Activated CD8-positive, alpha-beta memory T cell treated with anti-CD3 and anti-CD28 coated beads for 48 hours (primary cell): ENCODE measurements at places on chromosomes 11 and 22.

DNA sequence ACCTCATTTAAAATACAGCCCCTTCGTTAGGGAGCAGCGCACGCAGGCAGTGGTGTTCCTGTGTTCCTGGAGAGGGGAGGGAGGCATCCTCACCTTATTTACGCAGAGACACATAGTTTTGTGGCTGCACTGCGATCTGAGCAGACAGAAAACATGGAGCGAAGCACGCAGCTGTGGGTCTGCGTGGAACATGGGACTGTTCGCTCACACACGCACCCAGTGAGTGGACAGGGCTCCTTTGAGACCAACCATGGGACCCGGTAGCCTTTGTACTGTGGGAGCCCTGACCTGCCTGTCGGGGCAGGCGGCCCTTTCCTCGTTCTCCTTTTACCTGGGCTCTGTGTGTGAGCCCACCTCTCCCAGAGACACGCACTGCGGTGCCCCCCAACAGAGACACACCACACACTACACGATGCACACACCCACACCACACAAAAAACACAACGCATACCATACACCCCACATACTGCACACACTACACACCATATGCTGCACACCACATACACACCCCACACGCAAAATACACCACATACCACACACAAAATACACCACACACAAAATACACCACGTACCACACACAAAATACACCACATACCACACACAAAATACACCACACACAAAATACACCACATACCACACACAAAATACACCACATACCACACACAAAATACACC is 1245.7 kb downstream of the BRD1 start:
- DNase-seq, result no peak

DNA sequence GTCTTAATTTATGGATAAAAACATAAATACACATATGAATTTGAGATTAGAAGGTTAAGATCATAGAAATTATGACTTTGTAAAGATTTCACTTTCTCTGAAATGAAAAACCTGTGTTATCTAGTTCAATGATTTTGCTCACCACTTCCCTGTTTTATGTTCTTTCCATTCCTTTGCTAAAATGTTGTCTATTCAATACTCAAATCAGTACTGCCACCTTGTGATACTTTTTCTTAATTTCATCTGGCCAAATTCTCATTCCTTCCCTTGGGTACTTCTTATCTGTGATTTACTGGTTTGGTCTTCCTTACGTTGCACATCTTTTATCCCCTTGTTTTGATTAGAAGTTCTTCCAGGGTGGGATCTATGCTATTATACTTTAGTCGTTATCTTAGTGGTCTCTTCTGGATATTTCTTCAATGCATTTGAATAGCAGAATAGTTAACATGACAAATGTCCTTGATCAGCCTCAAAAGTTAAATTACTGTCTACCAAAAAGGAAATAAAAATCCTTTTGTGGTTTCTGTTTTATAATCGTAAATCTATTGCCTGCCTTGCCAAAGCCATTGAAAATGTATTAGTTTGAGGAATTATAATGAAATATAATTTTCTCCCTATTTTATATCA is 197.0 kb downstream of the PGR start:
- DNase-seq, result no peak

- no peak for DNase-seq
Measured at GRCh38 chr11:80873310-80873999, 1432.6 kb upstream of the TENM4 start.

DNA sequence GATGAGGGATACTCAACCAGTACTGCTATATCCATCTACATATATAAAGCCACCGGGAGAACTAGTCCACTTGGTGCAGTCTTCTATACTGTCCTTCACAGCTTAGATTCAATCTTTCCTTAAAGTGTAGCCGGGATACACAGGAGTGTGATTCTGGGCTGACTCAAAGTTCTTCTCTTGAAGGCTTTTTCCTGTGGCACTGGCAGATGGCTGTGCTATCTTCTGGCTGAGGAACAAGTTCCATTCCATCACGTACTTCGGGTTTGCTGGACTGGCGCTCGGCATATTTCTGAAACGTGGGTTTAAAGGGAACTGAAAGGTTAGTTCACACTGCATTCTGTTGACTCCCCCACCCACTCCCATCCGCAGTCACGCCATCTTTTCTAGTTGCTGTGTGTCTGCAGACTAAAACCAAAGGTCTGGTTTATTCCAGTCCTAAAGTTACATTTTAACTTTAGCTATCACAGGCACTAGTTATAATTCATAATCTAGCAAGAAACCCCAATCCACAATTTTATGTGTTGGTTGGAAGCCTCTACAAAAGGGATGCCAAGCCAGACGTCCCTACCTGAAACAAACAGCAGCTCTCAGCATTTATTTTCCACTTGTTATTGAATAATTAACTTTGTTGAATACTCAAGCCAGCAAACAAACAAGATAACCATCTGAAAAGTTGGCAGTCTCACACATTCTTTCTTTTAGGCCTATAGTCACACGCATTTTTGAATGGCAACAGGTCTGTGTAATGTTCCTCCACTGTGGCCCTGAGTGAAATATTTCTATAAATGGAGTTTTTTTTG is 7.5 kb upstream of the C11orf65 start:
- no peak for DNase-seq

- DNase-seq, result no peak
Measured at GRCh38 chr11:110251836-110252235, 44.6 kb downstream of the RDX start.
